ENCODE measurements at places on chromosomes 3 and 15.

- no peak overlapping the region for H3K4me3 ChIP-seq
- no peak for DNase-seq
- H3K36me3 ChIP-seq = no peaks in the 10 kb centered on the region
- H3K27me3 ChIP-seq = no peaks in the 10 kb centered on the region
- H3K27ac ChIP-seq = no peak overlapping the region
- peaks cover 4% of the 10 kb centered on the region for H3K4me1 ChIP-seq
Measured at GRCh38 chr3:61606196-61606595, 44.8 kb downstream of the PTPRG start.

- no peaks in the 10 kb centered on the region for H3K4me1 ChIP-seq
- no peak for DNase-seq
- H3K27ac ChIP-seq = no peak overlapping the region
- H3K27me3 ChIP-seq = no peaks in the 10 kb centered on the region
Measured at GRCh38 chr3:46670000-46670890, 23.2 kb downstream of the ALS2CL start.

GRCh38 chr3:33879540-33879939, 81.1 kb downstream of the PDCD6IP start:
- H3K36me3 ChIP-seq = no peaks in the 10 kb centered on the region
- peaks cover 15% of the 10 kb centered on the region for H3K4me1 ChIP-seq
- H3K27ac ChIP-seq = no peak overlapping the region
- no peak for DNase-seq

GRCh38 chr3:198046120-198046857, 86.3 kb downstream of the LMLN start:
- no peaks in the 10 kb centered on the region for H3K27me3 ChIP-seq
- no peak for DNase-seq
- no peaks in the 10 kb centered on the region for H3K4me1 ChIP-seq

DNA sequence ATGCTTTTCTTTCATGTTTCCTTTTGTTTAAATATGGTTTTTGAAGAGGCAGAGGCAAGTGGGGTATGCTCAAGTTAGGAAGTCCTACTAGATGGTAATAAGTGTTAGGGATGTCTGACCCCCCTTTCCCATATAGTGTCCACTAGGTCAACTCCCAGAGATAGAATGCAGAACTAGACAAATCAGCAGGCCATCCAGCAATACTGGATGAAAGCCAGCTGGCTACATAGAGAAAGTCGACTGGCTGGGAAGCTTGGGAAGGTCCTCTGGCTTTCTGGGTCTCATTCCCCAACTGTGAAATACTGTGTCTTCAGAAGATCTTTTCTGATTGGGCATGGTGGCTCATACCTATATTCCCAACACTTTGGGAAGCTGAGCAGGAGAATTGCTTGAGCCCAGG, 113.8 kb downstream of the SNRK start:
- H3K27me3 ChIP-seq = no peaks in the 10 kb centered on the region
- no peak for DNase-seq
- no peak overlapping the region for H3K4me3 ChIP-seq
- no peak overlapping the region for H3K27ac ChIP-seq
- H3K36me3 ChIP-seq = no peaks in the 10 kb centered on the region

GRCh38 chr3:150461399-150461798, 53.3 kb downstream of the TSC22D2 start:
- H3K27me3 ChIP-seq = no peaks in the 10 kb centered on the region
- no peak overlapping the region for H3K27ac ChIP-seq
- H3K4me1 ChIP-seq = no peaks in the 10 kb centered on the region
- DNase-seq = no peak
- H3K4me3 ChIP-seq = no peak overlapping the region

DNA sequence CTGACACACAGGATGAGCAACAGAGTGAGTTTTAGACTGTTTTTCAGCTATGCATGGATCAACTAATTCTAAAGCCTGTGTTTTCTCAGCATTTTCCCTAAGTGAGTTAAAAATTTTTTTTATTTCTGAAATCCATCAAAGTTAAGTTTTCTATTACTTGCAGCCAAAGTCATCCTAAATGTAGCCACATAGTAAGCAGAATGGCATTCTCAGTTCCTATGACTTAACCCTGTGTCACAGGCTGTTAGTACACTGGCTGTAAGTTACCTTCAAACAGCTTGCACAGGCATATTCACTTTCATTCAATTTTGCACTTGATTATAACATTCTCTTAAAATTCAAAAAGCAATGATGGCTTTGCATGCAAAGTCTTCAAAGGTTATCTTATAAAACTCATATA, 368.2 kb downstream of the OCA2 start:
- DNase-seq = no peak
- no peak overlapping the region for H3K4me3 ChIP-seq
- no peaks in the 10 kb centered on the region for H3K27me3 ChIP-seq
- H3K27ac ChIP-seq = no peak overlapping the region

DNA sequence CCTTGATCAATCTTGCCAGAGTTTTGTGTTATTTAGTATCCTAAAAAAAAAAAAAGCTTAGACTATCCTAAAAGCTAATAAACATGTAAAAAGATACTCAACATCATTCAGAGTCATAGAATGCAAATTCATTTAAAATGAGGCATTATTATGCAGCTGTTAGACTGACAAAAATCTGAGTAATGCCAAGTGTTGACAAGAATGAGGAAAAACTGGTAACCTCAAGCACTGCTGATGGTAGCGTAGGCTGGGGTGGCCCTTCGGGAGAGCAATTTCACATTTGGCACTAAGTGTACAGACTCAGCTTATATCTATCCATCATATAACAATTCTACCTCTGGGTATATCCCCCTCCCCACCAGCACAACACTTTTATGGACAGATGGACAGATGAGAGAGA, 280.4 kb downstream of the RAP2B start:
- no peaks in the 10 kb centered on the region for H3K27me3 ChIP-seq
- DNase-seq = no peak
- H3K4me1 ChIP-seq = no peaks in the 10 kb centered on the region
- H3K27ac ChIP-seq = no peak overlapping the region
- H3K36me3 ChIP-seq = no peaks in the 10 kb centered on the region
- H3K4me3 ChIP-seq = no peak overlapping the region

GRCh38 chr15:40957581-40958051, 4.3 kb downstream of the CHAC1 start:
- peaks cover 29% of the 10 kb centered on the region for H3K4me1 ChIP-seq
- no peaks in the 10 kb centered on the region for H3K27me3 ChIP-seq
- peak overlapping the region; percentile 97 for H3K27ac ChIP-seq
- H3K4me3 ChIP-seq = no peak overlapping the region
- peaks cover 12% of the 10 kb centered on the region for H3K36me3 ChIP-seq
- peak; percentile 90 for DNase-seq

GRCh38 chr3:7744850-7745249, 756.8 kb upstream of the LMCD1 start:
- H3K4me3 ChIP-seq = no peak overlapping the region
- H3K27me3 ChIP-seq = no peaks in the 10 kb centered on the region
- no peak for DNase-seq
- no peak overlapping the region for H3K27ac ChIP-seq

DNA sequence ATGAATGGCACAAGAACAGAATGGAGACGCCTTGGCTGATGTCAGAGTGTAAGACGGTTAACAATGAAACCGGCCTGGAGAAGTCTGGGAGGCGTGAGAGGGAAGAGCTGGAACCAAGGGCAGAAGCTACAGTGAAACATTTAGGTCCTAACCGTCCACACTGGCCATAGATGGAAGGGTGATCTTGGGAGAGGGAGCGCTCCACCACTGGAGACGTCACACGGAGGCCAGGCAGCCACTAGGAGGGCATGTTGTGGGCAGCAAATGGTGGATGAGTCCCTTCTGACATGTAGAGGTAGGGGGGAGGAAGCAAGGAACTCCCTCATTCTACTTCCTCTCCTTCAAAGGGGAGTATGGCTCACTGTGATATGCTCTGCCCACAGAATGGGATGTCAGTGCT, 23.8 kb downstream of the FEM1B start:
- DNase-seq = no peak
- no peak overlapping the region for H3K4me3 ChIP-seq
- peaks cover 32% of the 10 kb centered on the region for H3K4me1 ChIP-seq
- no peaks in the 10 kb centered on the region for H3K36me3 ChIP-seq

DNA sequence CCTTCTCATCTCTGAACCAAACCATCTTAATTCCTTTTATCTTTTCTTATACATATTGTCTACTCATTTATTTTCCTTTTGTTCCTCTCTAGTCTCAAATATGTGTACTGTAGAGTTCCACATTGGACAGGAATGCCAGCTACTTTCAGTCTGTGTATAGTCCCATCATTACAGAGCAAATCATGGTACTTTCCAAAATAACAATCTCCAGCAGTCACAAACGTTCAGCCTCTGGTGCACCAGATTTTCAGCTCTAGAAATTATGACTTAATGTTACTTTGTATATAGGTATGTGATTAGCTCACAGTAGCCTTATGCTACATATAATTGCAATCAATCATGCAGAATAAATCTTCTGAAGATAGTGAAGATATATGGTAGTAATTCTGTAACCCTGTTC, 32.5 kb upstream of the TM4SF4 start:
- H3K4me1 ChIP-seq = peaks cover 9% of the 10 kb centered on the region
- H3K27me3 ChIP-seq = no peaks in the 10 kb centered on the region
- no peak overlapping the region for H3K4me3 ChIP-seq
- DNase-seq = no peak
- H3K27ac ChIP-seq = no peak overlapping the region

DNA sequence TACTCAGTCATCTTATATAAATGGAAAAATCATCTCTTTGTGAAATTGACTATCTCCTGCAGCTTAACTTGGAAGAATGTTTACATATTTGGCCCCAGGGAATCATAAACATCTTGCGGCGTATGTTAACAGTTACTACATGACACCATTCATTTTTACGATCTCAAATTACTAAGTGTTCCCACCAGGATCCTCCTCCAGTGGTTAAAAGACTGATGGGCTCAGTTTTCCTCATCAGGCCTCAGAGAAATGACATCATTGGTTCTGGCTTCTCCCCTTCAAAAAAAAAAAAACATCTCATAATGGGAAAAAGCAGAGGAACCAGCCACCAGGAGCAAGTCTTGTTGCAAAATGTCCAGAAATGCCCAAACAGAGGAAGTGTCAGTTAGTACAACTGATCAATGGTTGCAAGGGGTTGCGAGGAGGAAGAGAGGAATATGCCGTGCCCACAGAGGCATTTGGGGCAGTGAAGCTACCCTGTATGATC, 70.5 kb upstream of the LIPC start:
- H3K4me3 ChIP-seq = no peak overlapping the region
- no peak overlapping the region for H3K27ac ChIP-seq
- no peaks in the 10 kb centered on the region for H3K27me3 ChIP-seq
- DNase-seq = no peak
- H3K36me3 ChIP-seq = no peaks in the 10 kb centered on the region
